Stimulated activated CD8-positive, alpha-beta memory T cell treated with anti-CD3 and anti-CD28 coated beads, Interleukin-15, amount 100 ng/mL, for 24 hours (primary cell): ENCODE measurements at places on chromosomes 6 and 20.

- no peak for DNase-seq
Measured at GRCh38 chr20:48766205-48766604, 61.6 kb downstream of the PREX1 start.

DNA sequence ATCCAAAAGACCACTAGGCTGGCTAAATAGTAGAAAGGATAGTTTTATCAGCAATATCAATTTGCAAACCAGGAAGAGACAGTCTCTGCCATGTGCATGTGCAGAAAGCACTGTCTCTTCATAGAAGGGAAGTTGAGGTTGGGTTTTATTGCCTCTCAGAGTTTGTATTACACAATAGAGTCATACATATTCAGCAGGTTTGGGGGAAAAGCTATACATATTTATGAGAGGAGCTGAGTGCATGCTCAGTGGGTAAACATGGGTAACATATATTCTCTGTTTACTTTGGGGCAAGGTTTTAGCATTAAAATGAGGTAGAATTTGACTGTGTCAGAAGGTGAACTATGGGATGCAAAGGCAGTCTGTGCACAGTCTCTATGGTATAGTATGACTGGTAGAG lies 14.9 kb downstream of the TMEM170B start:
- DNase-seq, result no peak

DNA sequence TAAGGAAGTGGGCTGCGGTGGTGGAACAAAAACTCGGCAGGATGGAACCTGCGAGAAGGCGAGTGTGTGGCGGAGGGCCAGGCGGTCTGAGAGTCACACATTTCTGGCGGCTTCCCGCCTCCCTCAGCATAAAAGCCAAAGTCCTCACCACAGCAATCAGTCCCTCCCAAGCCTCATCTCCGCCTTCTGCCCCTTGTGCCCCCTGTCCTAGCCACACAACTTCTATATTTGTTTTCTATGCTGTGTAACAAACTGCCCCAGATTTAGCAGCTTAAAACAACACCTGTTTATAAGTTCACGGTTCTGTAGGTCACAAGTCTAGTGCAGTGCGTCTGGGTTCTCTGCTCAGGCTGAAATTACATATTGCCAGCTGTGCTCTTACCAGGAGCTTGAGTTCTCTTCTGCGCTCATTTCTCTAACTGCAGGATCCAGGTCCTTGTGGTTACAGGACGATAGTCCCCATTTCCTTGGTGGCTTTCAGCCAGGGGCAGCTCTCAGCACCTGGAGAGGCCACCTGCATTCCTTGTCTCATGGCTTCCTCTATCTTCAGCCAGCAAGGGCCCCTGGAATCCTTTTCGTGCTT lies 11.7 kb upstream of the SPO11 start:
- DNase-seq, result no peak

GRCh38 chr6:45642331-45643125 lies 264.8 kb upstream of the SUPT3H start:
- no peak for DNase-seq

- DNase-seq, result no peak
Measured at GRCh38 chr20:50868509-50869495, 62.4 kb downstream of the ADNP start.

- DNase-seq, result no peak
Measured at GRCh38 chr6:10309457-10310329, 105.2 kb downstream of the TFAP2A start.

DNA sequence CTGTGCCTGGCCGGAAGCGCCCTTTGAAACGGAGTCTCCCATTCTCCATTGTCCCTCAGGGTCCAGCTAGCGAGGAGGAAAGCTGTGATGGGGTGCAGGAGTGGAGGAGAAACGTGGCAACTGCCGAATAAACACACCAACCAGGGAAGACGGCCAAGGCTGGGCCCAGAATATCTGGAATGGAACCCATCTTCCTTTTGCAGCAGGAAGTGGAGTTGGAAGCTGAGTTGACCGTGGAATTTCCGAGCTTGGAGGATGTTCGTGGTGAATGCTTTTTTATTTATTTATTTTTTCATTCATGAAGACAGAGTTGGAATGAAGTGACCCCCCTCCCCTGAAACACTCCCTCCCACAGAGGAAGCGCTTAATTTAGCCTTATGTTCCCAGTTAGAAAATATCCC lies 105.6 kb upstream of the RNF24 start:
- DNase-seq, result no peak

DNA sequence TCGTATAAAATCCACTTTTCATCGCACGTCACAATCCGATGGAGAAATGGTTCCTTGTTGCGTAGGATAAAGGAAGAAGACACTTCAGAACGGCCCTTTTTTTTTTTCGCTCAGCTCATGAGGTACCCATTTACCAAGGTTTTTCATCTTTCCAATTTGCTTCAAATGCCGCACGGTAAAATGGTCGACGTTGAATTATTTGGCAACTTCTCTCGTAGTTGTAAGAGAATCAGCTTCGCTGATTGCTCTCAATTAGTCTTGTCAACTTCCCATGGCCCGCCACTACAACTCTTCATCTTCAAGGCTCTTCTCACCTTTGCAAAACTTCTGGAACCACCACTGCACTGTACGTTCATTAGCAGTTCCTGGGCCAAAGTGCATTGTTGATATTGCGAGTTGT lies 28.8 kb downstream of the POM121L2 start:
- DNase-seq, result no peak

- no peak for DNase-seq
Measured at GRCh38 chr6:157486572-157486971, 105.6 kb downstream of the ZDHHC14 start.

DNA sequence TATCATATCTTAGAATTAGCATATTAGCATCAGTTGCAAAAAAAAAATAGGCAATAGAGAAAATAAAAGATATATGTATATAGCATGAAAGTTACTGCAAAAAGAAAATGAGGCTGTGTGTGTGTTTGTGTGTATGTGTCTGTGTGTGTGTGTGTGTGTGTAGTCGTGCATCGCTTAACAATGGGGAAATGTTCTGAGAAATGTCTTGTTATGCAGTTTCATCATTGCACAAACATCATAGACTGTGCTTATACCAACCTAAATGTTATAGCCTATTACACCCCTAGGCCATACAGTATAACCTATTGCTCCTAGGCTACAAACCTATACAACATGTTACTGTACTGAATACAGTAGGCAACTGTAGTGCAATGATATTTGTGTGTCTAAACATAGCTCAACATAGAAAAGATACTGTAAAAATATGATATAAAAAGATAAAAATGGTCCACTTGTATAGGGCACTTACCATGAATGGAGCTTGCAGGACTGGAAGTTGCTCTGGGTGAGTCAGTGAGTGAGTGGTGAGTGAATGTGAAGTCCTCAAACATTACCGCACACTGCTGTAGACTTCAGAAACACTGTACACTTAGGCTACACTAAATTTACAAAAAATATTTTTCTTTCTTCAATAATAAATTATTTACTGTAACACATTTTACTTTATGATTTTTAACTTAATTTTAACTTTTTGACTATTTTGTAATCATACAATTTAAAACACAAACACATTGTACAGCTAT lies 805.1 kb downstream of the KIF16B start:
- no peak for DNase-seq

DNA sequence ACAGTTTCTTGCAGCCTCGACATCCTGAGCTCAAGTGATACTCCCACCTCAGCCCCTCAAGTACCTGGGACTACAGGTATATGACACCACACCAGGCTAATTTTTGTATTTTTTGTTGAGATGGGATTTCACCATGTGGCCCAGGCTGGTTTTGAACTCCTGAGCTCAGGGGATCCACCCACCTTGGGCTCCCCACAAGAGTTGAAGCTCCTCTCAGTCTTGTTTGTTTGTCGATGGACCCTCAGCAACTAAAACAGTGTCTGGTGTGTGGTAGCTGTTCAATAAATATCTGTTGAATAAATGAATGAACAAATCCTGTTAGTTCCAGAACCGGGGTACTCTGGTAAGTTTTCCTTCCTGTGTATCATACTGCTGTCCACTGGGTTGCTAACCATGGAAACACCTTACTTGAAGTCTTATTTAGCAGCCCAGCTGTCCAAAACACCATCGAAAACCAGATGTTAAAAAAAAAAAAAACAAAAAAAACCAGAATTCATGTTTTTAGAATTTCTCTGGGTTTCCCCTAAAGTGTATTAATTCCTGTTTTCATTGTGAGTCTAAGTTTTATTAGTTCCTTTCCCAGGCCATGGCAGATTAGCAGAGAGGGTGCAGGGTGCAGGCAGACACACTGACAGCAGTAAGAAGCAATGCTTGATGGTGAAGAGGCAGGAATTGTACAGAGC lies 7.8 kb upstream of the EZR start:
- DNase-seq, result no peak

- no peak for DNase-seq
Measured at GRCh38 chr6:136517582-136517981, 32.6 kb downstream of the MAP7 start.

DNA sequence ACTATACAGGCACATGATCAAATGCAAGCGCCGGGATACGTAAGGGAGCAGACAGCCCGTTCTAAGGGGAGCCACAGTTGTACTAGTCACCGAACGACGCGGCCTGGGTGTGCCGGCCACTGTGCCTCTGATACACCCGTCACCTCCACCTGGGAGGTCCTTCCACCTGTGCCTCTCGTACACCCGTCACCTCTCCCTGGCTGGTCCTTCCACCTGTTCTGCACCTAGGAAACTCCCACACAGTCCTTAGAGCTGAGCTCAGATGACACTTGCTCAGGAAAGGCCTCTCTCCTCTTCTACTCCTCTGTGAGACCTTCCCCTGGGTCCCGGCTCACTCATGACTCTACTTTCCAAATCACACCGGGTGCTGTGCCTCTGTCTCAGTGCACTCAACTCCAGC lies 245.0 kb downstream of the TTLL2 start:
- no peak for DNase-seq

GRCh38 chr6:34593701-34594100 lies 37.6 kb upstream of the SPDEF start:
- DNase-seq, result no peak

- no peak for DNase-seq
Measured at GRCh38 chr6:62283796-62284411, 2.1 kb downstream of the KHDRBS2 start.

DNA sequence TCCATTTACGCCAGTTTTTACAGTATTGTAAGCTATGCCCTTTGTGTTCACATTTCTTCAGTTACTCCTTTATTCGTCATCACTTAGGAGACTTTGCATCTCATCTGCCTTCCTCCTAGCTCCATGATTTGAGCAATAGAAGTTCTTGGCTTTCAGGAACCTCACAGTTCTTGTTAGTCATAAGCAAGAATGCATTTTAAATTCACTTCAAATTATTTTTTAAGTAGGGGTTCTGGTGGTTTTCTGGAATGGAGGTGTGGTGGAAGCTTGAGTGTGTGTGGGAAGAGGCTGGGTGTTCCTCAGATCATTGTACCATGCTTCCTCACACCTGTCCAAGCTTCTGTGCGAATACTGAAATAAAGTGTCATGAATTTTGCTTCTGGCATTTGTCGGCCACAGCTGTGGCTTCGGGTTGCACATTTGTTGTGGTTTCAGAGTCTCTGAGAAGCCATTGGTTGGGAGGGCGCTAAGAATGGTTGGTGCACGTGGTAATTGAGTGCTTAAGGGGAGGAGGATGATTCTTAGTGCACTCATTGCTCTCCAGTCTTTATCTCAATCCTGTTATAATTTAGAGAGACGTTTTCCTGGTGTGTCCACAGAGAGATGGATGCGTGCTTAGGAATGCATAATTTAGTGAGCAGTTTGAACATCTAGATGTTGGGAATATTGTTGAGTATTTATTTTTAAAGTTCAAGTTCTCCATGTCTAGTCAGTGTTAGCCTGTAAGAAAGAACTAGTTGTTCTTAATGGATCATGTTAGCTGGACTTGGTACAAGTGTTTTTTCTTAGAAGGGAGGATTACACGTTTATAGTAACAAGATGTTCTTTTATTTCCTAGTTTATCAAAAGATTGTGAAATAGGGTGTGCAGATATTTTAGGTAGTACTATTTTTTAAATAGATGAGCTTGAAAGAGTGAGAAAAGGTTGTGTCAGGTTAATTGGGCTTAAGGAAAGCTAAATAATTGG lies 31.9 kb downstream of the FOXO3 start:
- peak; percentile 2 for DNase-seq

DNA sequence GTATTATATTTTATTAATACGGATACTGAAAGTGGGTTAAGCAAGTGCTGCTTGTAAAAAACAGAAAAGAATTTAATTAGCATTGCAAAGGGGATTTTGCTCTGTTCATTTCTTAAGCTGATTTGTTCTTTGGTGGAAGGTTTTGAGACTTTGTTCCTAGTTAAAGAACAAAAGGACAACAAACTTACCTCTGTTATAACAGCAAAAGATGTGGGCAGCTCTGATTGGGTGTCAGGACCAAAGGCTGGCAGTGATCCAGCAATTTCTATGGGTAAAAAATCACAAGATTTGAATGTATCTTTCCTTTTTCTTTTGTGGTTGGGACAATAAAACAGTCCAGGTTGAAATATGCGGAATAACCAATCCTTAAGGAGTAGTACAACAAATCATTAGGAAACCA lies 68.8 kb downstream of the IMPG1 start:
- no peak for DNase-seq
